ENCODE measurements at places on chromosomes 3 and 15.

DNA sequence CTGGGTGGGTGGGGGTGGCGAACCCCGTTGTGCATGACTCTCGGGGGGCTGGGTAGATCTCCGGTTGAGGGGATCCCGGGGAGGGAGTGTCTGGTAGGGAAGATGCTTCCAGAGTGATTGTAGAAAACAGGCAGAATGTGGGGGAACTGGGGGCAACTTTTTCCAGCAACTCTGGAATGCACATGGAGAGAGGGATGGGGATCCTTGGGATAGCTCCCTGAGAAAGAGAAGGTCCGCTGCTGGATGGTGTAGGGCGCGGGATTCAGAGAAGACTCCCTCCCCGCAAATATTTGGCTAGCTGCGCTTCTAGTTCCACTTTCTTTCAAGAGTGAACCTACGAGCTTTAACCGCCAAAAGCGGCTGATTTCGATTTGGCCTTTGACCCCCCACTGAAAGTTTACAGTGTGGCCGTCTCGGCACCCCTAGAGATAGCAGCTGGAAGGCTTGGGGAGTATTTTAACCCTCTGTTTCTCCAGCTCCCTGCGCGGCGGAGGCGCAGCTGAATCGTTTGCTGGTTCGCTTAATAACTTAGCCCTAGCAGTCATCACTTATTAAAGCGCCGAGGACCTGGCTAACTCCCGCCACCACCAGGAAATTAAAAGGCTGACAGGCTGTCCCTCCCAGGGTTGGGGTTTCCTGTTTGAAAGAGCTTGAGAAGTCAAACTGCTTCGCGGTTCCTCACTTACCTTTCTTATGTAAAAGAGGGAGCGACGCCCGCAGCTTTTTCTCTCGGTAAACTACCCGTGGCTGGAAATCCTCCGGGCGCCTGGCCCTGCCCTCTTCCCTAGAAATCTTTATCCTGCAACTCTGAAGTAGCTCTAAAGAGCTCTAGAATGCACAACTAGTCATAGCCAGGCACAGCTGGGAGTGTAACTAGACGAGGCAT, 1.2 kb downstream of the PHLDB2 start:
- DNase-seq, result peak; percentile 94

GRCh38 chr15:33801954-33802353, 166.3 kb upstream of the CHRM5 start:
- no peak for DNase-seq

- DNase-seq, result no peak
These were observed 7.9 kb upstream of the SOX2 start for GRCh38 chr3:181703601-181704420.

GRCh38 chr3:196563721-196564225, 4.6 kb downstream of the WDR53 start:
- DNase-seq, result no peak

DNA sequence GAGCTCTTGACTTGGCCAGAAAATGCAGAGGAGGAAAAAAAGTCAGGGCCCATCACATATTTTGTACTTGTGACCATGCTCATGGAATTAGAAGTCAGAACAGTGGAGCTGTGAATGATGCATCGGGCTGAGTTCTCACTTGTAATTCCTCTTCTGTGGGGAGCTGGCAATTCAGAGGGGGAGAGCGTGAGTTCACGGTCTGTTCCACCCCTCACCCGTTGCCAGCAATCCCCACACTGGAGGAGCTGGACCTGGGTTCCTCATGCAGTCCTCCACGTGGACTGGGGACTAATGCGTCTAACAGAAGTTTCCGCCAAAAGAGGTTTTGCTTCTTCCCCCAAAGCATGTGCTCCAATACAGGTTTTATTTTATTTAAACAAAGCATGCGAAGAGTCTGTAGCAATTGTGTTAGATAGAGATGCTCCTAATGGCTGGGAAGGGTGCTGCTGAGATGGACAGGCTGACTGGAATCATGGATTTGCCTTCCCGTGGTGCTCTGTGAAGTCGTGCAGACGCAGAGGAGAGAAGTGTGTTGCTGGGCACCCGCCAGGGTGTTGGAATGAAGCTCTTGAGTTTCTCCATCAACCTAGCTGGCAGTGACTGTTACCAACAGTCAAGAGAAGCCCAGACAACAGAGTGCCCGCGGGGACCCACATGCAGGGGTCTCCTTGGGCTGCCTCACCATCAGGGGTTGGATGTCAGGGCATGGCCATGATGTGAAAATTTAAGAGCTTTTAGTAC, 77.4 kb upstream of the PCSK6 start:
- DNase-seq, result no peak

- no peak for DNase-seq
These were observed 44.2 kb upstream of the TNIK start for GRCh38 chr3:171504376-171504775.

DNA sequence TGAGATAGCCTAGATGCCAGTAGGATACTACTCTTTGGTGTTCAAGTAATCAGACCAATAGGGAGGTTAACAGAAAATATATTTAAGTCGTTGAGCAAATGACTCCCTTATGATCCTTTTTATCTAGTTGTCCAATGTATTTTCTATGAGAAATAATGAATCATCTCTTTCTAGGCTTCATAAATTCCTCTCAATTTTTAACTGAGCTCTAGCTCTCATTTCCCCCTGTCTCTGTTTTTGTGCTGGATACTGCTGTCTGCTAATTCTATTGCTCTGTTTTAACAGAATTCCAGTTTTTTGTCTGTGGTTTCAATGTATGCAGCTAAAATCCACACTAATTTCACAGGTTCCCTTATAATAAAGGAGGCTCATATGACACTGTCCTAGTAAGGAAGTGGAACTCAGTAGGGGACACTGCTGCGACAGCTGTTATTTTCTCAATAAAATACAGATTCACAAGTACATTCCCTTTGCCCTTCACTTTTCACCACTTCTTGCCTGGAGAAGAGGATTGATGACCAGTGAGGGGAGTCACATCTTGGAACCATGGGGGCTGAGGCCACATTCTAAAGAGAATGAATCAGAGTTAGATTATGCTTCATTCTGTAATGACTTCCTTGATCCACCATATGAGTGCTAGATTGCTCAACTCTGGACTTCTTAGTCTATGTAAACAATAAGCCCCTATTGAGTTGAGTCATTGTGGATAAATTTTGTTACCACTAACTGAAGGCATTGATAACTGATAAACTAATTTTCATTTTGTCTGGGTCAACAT, 558.7 kb upstream of the KCNMB2 start:
- DNase-seq, result peak; percentile 99

- DNase-seq, result no peak
These were observed 6.7 kb upstream of the RPL14 start for GRCh38 chr3:40450438-40450837.
